ENCODE measurements at places on chromosomes 12 and 14.

DNA sequence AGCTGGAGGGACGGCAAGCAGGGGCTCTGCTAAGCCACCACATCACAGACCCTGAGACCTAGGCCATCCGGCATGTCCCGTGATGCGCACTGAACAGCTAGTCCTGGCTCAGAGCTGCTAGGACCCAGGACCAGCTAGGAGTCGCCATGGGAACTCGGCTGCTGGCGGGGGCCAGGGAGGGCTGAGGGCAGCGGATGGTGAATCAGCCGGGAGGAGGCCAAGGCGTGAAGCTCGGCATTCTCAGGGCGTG, 5.1 kb downstream of the AHNAK2 start:
- no peak for DNase-seq

- DNase-seq, result no peak
Observed at GRCh38 chr14:74841230-74842207, 34.4 kb downstream of the PROX2 start.

DNA sequence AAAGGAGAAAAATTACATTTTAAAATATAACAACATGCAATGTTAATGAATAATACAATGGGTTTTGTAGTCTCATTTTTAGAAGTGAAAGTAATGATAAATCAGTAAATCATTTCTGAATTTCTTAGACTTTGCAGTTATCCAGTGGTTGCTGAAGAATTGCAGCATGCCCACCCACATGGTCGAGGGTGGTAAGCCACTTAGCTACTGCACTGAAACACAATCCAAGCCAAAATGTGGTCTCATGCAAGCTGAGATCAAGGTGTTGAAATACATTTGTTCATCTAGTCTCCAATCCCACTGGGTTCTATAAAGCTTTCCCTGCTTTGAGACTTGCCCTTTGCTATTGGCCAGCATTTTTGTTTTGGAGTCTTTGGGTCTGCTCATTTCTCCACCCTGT, 247.9 kb downstream of the NELL2 start:
- no peak for DNase-seq

- no peak for DNase-seq
Observed at GRCh38 chr12:108181095-108181454, 52.0 kb downstream of the WSCD2 start.

GRCh38 chr14:73289308-73289707, 52.0 kb downstream of the PAPLN start:
- DNase-seq, result no peak

GRCh38 chr14:72141084-72141483, 208.9 kb downstream of the RGS6 start:
- DNase-seq, result no peak

DNA sequence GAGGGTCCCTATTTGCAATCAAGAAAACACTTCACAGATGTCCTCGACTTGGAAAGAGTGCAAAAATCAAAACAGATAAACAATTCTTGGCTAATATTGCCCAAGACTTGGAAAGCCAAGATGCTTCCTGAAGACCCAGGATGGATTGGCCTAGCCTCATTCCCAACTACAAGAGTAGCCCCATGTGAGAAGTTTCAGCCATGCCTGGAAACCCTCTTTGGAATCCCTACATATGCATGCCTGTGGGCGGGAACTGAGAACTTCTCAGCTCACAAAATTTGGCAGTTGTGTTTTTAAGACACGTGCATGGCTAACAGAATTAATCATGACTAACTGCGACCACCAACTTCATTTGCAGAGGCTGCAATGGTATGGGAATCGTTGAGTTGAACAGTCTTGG, 283.2 kb upstream of the TBX3 start:
- no peak for DNase-seq

DNA sequence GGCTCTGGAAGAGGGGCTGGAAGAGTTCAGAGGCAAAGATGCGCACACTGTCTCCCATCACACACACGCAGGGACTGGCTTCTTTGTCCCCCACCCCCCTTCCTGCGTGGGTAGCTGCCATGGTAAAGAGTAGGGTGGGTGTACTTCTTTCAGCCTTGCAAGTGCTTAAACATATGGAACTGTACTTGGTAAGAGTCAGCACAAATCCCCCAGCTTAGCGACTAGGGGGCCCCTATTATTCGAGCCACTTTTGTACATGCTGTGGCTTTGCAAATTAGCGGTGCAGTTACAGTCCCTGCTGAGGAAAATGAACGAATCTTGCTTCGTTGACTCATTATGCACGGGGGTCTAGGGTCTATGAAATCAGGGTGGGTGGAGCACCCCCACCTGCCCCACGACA, 123.8 kb downstream of the AACS start:
- DNase-seq, result no peak

GRCh38 chr12:117583092-117583491, 221.7 kb upstream of the NOS1 start:
- no peak for DNase-seq

GRCh38 chr14:38547961-38548490, 292.1 kb upstream of the CLEC14A start:
- no peak for DNase-seq

DNA sequence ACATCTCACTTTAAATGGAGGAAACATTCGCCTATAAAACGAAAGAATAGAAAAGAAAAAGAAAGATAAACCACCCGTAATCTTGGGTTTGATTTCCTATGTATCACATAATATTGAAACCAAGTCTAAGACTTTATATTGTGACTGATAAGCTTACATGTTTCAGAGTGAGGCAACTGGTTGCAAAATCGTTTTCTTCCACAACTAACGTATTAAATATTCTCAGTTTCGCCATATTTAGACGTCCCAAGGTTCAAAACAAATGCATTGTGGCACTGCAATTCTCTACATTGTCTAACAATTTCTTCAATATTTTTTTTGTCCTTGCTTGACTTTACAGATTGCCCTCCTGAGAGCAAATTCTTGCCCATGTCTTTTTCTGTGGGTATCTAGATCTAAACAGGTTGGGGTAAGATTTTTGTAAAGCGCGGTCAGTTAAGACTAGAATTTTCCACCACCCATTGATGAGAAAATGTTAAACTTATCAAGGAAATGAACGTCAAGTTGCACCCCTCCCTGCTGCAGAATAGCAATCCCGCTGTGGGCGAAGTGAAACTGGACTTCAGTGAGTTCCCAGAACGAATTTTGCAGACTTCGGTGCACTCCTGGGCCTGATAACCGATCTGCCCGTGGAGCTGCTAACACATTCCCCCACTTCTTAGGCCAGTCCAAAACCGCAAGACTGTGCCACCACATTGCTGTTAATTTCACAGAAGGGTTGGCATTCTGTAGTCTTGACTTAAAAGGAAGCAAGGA, 2.7 kb downstream of the TBX3 start:
- DNase-seq, result no peak

DNA sequence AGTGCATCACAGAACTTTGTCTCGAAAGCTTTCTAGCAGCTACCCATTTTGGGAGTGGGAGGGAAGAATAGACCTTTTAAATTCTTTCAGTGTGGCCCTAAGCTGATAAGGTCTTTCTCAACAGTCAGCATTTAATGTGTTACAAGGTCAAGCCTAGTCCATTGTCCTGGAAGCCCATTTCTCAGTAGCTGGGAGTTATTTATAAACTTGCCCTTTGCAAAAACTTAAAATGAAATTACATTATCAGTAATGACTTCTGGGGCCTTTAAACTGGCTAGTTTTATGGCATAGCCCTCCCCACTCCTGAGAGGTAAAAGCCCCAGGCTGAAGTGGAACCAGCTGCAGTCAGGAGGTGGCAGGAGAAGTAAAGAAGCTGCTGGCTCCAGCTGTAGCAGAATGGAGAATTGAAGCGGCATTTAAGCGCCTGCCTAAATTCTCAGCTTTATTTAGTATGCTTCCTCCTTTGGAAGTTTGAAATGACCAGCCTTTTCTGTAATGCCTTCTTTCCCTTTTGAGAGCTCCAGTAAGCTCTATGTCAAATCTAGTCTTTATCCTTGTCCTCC, 12.4 kb downstream of the COPZ1 start:
- DNase-seq, result no peak

DNA sequence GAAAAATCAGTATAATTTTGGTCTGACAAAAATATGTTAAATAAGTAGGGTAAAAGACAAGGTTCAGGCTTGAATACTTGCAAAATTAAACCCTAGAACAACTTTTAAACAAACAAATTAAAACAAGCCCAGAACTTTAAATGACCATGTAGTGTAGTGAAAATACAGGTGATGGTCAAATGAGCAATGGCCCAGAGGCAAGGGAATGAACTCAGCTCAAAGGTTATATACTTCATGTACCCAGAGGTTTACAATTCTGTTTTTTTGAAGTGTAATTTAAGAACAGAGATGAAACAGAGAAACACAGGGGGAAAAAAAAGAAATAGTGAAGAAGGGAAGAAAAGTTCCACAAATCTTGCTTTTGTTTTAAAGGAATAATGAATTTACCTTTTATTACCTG, 949.2 kb downstream of the TRHDE start:
- DNase-seq, result no peak

- DNase-seq, result no peak
Observed at GRCh38 chr12:89661706-89662330, 46.8 kb downstream of the ATP2B1 start.

DNA sequence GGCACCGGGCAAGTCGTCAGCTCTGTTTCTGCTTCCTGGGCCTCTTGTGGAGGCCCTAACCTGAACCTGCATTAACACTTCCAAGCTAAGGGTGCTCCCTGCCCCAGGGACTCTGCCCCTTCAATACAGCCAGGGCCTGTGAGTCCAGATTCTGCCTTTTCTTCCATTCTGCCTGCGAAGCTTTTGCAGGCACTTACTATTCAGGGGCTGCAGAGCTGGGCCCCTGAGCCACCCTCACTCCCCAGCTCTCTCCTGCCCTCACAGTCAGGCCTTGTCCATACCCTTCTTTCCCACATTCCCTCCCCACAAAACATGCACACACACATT, 101.1 kb downstream of the ZFP36L1 start:
- no peak for DNase-seq

- no peak for DNase-seq
Observed at GRCh38 chr12:50394469-50395029, 1.9 kb downstream of the FAM186A start.

DNA sequence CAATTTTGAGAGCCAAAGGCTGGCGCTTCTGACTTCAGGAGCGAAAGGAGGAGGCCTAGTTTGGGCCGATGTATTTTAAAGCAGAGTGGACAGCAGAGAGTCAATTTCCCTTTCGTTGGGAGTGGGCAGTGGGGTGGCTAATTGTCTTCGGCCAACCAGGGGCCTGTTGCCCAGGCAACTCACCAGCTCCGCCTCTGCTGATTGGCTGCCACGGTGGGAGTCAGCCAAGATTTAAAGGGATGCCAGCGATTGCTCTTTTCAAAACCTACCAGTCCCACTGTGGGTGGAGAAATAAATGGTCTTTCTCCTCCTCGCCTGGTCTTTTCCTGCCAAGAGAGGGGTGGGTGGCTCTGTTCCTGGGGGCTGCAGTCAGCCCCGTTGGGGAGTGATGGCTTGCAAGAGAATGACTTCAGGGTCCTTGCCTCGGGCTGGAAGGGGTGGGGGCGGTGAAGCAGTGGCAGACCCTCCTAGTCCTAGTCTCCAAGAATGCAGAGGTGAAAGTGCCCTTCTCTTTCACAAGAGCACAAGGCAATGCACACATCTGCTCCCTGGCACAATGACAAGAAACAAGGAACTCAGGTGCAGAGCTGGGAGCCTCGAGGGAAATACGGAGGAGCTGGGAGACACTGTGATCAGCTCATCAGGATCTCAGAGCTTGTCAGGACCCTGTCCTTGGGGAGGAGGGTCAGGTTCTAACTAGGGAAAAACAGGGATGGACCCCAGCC, 37.7 kb downstream of the RASAL1 start:
- DNase-seq, result no peak

GRCh38 chr12:67439611-67440010, 170.5 kb downstream of the CAND1 start:
- DNase-seq, result no peak

- DNase-seq, result no peak
Observed at GRCh38 chr12:57550641-57551549, 1.1 kb downstream of the KIF5A start.

- no peak for DNase-seq
Observed at GRCh38 chr12:3315201-3315661, 175.8 kb upstream of the PRMT8 start.

GRCh38 chr12:131327521-131328488, 374.1 kb downstream of the ADGRD1 start:
- no peak for DNase-seq

DNA sequence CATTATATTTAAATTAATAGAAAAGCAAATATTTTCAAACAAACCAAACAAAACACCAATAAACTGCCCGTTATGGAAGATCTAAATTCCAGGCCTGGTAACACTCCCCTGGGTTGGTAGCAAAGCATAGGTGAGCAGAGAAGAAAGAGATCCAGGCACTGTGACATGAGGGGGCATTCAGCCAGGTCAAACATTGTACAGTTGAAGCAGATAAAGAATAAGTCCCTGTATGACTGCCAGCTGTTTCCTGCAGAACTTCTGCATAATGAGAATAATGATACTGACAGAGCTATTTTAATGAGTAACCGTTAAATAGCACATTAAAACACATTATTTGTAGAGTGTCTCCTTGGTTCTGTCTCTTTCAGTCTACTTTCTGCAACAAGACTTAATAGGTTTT, 35.4 kb downstream of the SLC38A1 start:
- DNase-seq, result no peak

GRCh38 chr14:52852810-52853521, 61.6 kb upstream of the GNPNAT1 start:
- DNase-seq, result no peak

GRCh38 chr14:103559766-103560165, 2.7 kb downstream of the BAG5 start:
- DNase-seq, result no peak

GRCh38 chr14:20417250-20418186, 4.2 kb upstream of the TEP1 start:
- no peak for DNase-seq

GRCh38 chr12:78559416-78559815, 305.2 kb upstream of the SYT1 start:
- no peak for DNase-seq

DNA sequence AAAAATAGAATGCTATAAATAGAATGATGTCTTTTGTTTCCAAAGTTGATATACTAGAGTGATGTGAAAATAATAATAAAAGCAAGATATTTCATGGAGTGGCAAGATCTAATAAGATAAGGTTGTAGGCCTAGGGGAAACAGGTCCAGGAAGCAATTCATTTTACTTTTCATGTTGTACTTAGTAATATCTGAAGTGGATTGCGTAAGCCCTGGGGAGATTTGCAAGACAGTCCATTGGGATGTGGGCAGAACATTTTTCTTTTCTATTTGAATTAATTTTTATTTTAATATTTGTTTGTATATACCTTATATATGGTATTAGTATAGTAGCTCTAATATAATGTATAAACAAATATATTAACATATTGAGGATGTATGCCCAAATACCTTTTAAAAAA, 7.5 kb downstream of the NUBPL start:
- DNase-seq, result no peak

DNA sequence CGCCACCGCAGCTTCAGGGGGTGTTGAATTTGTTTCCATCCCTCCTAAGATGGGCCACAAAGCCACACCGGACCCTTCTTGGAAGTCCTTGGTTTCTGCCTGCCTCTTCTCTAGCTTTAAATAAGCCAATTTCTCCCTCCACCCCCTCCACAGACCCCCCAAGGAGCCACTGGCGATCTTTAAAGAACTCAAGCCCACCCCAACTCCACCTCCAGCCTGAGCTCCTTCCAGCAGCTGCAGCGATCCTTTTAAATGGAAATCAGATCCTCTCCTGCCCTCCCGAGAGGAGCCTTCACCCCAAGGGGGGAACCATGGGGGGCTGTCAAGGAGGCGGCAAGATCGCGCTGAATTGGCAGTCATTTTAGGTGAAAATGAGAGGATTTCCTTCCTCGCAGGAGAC, 133.1 kb downstream of the NCOR2 start:
- DNase-seq, result no peak

GRCh38 chr12:94504386-94504785, 44.7 kb upstream of the CEP83 start:
- DNase-seq, result no peak
